Activated naive CD8-positive, alpha-beta T cell treated with anti-CD3 and anti-CD28 coated beads for 36 hours (primary cell): ENCODE measurements at places on chromosomes 11 and 22.

DNA sequence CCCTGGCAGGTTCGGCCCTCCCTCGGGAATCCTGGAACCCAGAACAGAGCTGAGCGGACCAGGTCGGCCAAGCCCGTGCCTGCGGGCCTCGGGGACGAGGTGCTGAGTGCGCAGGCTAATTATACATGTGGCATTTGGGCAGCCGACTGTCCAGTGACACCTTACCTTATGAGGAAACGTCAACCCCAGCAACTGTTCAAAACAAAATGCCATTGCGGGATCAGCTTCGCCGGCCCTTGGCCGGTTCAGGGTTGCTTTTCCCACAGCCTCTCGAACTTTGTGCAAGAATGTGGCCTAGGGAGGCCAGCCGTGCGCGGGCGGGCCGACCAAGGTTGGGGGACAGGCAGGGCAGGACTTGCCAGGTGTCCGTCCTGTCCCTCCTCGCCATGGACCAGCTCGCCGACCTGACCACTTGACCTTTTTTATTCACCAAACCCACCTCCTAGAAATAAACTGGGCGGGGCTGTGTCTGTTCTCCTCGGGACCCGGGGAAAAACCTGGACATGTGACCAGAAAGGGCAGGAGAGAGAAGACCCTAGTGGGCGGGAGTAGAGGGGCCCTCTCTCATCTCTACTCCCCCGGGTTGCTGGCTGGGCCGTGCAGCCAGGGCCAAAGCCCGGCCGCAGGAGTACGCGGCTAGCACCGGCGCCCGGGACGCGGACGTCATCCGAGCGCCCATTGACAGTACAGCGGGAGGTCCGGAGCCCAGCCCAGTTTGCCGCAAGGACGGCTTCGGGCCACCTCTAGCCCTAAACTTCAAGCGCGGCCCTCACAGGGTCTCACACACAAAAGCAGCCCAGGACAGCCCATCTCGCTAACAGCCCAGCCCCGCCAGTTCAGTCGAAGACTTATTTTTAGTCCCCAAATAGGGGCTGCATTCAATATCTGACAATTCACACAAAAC, 134.3 kb upstream of the C11orf58 start:
- no peak for DNase-seq

DNA sequence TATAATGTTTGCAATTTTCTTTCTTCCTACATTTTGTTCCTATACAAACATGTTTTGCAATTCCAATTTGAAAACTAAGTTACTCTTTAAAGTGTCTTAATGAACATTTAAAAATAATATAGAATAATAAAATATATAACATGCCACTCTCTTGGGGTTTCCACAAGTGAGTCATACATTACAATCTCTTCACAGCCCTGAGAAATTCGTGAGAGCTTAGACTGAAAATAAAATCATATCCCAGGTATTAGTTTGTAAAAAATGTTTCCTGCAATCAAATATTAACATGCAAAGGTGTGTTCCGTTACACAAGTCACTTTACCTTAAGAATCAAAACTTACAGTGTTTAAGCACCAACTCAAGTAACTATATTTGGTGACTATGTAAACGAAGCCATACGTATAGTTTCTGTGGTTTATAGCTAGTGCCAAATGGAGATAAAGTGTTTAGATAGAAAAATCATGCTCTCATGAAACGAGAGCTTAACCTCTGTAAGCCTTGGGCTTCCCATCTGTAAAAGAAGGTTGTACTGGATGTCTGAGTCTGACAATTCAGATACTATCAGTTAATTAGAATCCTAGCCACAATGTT, 253.6 kb upstream of the ANO3 start:
- no peak for DNase-seq

DNA sequence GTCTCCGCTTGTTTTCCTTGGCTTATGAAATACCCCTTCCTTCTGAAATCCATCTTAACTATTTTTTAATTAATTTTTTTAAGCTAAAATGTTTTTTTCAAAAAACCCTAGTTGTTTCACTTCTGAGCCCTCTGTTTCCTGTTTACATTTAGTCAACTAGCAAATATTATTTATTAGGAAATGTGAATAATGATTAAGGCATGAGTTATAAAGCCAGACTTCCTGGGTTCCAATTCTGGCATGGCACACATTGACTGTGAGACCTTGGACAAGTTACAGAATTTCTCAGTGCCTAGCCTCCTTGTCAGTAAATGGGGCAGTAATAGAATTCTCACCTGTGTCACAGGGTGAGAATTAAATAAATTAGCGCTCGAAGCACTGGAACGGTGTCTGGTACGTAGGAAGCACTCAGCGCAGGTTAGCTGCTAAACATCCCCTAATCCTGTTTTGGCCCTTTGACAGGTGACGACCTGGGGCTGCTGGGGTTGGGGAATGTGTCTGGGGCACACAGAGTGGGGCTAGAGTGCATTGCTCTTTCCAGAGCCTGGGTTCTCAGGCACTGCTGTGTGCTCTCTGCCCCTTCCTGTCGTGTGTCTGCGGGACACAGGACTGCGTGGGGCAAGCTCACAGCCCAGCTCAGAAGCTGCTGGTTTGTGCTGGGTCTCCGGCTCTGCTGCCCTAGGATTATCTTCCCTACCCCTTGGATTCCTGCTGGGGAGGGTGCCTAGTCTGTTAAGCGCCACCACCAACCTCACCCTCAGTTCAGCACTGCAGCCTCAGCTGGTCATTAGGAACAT, 13.1 kb downstream of the PANX1 start:
- DNase-seq, result no peak

GRCh38 chr11:120518356-120518755, 6.8 kb downstream of the GRIK4 start:
- DNase-seq, result no peak

DNA sequence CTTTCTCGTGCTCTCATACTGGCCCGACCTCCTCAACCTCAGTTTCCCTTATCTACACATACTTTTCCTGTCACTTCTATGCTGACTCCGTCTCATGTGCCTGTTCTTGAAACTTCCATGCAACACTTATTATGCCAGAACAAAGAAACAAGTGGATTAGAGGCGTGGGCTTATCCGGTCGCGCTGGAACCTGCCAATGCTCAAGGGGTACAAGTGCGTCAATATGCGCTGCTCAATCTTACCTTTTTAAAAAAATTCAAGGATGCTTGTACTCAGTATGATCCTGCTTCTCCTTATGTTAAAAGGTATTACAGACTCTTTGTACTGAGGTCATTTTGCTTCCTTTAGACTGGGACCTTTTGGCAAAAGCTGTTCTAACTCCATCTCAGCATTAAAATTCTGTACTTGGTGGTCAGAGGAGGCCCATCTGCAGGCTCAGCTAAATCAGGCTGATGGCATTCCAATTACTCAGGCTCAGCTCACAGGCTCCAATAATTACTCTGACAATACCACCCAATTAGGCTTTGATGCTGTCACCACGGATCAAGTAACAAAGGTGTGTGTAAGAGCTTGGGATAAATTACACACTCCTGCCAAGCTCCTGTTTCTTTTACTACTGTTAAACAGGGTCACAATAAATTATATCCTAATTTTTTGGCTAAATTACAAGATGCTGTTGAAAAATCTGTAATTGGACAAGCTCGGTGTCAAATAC, 26.3 kb upstream of the ALDH3B2 start:
- DNase-seq, result no peak

- no peak for DNase-seq
Measured at GRCh38 chr11:130413405-130414106, 14.9 kb downstream of the ADAMTS8 start.

DNA sequence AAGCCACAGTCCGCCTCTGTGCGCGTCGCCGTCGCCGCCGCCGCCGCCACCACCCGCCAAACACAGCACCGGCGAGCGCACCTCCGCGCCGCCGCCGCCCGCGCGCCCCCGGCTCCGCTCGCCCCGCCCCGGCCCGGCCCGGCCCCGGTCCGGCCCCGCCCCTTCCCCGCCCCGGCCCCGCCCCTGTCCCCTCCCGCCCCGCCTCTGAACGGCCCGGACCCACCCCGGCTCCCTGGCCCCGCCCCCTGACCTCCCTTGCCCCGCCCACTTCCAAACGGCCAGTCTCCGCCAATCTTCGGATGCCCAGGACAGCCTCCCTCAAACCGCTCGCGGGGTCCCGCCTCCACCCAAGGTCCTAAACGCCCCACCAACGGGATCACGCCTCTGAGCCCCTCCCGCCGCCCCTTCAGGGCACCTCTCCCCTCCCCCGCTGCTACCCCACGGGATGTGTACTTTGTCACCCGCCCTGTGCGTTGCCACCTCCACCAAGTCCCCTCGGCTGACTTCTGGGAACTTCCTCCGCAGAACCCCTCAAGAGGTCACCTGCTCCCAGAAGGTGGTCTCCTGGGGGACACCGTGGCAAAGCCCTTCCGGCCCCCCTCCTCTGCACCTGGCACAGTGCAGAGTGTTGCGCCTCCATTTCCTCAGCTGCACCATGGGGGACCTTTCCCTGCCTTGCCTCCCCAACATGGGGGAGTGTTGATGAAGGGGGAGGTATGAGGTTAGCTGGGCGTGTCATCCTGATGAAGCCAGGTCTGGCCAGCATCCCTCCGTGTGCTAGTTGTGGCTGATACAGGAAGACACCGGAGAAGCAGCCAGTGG, at the start of gene KIAA0930:
Gene KIAA0930 (minus strand): TSS at position 85 of the 822 bp plus-strand sequence. CDS start 191 bp downstream, outside the sequence.
- DNase-seq, result peak; percentile 75

DNA sequence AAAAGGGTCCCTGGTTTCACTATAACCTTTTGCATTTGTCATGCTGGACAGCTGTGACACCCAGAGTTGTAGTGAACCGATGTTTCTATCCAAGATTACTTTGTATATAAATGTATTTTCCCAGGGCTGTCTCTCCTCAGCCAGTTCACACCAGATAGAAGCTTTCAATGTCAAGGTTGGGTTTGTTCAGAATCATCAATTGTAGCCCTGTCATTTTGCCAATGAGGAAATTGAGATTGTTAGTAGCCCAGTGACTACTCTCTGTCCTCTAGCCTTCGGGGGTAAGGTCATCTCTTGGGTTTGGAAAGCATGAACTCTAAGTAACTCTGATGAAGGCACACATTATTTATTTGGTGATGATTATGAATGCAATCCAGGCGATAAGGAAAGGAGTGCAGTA, 165.6 kb downstream of the DBX1 start:
- no peak for DNase-seq

- DNase-seq, result no peak
Measured at GRCh38 chr22:40522141-40522540, 114.4 kb downstream of the MRTFA start.

DNA sequence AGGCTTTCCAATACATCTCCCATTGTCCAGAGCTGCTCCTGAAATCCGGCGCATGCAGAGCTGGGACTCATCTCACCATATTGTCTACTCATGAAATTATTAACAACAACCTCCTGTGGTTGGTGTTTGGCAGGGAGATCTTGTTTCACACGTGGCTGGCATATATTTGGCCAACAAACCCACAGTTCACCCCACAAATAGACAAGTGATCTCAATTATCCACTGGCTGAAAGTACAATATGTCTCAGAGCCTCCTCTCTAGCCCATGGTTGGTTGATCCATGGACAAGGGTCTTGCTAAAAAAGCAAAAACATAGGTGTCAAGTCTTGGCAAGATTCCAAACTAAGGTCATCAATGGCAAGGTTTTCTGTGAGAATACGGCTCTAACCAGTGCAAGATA, 386.9 kb downstream of the ETS1 start:
- no peak for DNase-seq

- DNase-seq, result no peak
Measured at GRCh38 chr22:41876675-41877074, 38.2 kb downstream of the SHISA8 start.

GRCh38 chr11:47523490-47524225, 29.3 kb downstream of the CELF1 start:
- DNase-seq, result no peak

GRCh38 chr22:28408709-28409108, 270.9 kb downstream of the TTC28 start:
- DNase-seq, result no peak

DNA sequence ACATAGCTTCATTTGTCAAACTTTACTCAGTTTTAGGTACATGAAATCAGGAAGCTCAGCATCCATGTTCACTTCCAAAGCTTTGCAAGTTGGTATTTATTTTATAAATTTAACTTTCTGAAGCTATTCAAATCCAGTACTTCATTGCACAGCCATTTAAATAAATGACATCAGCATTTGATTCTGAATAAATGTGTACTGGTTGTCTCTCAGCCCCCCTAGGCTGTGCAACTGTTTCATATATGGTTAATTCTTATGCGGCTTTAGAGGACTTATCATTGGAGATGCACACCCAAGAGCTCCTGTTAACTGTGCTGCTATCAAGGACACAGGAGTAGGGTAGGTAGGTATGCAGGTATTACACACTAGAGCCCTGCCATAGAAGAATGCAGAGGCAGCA, 325.1 kb downstream of the SOX6 start:
- no peak for DNase-seq

DNA sequence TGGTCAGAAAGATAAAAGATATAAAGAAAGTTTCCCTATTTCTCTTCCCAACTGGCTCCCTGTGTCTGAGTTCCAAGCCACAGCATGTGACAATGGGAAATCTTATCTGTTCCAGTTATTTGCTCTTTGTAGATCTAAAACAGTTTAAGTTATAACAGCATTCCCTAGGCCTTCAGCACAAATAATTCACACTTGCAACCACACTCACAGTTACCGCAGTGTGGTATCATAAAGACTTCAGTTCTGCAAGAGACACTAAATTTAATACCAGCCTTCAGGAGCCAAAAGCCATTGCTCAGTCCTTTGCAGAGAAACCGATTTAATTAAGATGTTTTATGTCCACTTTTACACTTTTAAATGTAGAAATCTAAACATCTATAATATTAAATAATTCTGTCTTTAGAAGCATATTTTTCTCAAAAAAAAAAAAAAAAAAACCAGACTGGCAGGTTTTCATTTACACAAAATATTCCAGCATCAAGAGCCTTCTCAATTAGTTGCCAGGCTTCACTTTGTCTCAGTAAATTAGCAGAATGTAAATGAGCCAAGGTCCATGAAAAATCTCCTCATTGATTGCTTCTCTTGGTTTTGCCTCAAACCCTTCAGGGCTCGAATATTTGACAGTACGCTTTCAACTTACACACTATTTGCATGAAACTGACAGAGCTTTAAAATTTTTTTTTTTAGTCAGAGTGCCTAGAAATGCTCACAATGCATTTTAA, 300.0 kb upstream of the DDI1 start:
- DNase-seq, result no peak

GRCh38 chr11:64537876-64538275, 53.1 kb upstream of the SLC22A12 start:
- no peak for DNase-seq

- DNase-seq, result no peak
Measured at GRCh38 chr22:35683560-35683959, 34.1 kb upstream of the APOL5 start.

- no peak for DNase-seq
Measured at GRCh38 chr11:61287338-61287977, 7.7 kb downstream of the VWCE start.
